ENCODE measurements at places on chromosomes 1 and 21.

DNA sequence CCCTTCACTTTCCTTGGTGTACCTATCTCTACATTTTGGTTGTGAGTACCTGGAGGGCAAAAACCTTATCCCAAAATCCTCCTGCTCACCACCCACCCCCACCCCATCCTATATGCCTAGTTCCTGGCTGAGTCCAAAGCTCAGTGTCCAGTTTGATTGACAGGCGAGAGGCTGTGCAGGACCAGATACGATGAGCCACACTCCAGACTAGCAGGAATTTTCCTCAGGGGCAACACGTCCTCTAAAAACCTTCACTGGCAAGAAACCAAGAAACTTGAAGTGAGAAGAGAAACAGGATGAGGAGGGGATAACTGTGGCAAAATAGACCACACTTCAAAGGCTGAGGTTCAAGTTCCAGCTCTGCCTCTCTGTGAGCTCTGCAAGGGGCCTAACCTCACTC, 1.1 kb upstream of the SLAMF8 start:
- no peak for DNase-seq

- no peak for DNase-seq
These were observed 58.8 kb upstream of the ZNF644 start for GRCh38 chr1:91080650-91081049.

- DNase-seq = no peak
These were observed 98.2 kb downstream of the PGBD5 start for GRCh38 chr1:230327892-230328284.

DNA sequence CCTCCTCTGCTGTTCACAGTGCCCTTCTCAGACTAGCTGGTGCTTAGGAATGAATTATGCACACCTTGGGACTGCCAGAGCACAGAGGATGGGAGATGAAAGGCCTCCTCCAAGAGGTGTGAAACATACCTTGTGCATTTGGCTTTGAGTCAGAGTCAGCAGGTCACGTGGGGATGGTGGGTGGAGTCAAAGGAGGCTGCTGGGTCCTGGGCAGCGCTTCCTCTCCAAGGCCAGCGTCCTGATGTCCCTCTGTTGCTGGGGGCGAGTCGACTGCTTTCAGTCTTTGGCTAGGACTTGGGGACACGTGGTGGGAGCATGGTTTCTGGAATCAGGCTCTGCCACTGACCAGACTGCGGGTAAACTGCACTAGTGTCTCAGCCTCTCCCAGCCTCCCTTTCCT, 91.2 kb downstream of the AJAP1 start:
- DNase-seq = no peak

GRCh38 chr1:9249534-9250410, 15.2 kb downstream of the H6PD start:
- DNase-seq = no peak

- DNase-seq = no peak
These were observed 107.0 kb downstream of the ZC3H11B start for GRCh38 chr1:219505886-219506285.

GRCh38 chr1:17338706-17339493, 30.9 kb downstream of the PADI4 start:
- no peak for DNase-seq
